Activated naive CD4-positive, alpha-beta T cell treated with anti-CD3 and anti-CD28 coated beads, Interleukin-2, amount 50 U/mL, for 16 hours (primary cell): ENCODE measurements at places on chromosomes 2 and 18.

DNA sequence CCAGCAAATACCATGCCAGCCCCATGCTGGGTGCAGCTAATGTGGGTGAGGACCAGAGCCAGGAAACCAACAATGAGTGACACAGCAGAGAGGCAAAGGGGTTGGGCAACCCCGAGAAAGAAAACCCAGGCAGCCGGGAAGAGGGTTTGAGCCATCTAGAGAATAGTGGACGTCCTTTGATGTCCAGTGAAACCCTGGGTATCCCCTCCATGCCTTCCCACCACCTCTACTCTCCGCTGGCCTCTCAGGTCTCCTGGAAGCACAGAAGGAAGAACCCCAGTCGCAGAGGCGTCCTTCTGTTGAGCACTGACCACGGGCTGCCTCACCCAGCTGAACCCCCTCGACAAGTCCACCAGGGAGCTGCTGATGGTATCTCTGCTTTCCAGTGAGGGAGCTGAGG lies 657.4 kb upstream of the ID2 start:
- no peak for DNase-seq

DNA sequence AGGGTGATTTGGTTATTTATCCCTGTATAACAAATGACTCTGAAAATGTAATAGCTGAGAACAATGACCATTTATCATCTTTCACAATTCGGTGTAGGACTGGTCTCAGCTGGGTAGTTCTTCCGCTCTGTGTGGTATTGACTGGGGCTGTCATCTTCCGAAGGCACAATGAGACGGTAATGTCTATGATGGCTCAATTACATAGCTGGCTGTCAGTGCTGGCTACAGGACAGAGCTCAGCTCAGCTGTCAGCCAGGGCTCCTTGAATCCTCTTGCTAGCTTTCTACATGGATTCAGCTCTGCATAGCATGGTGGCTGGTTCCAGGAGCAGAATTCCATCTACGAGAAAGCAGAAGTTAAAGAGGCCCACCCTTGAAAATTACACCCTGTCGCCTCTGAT lies 483.8 kb downstream of the TDRD15 start:
- no peak for DNase-seq

DNA sequence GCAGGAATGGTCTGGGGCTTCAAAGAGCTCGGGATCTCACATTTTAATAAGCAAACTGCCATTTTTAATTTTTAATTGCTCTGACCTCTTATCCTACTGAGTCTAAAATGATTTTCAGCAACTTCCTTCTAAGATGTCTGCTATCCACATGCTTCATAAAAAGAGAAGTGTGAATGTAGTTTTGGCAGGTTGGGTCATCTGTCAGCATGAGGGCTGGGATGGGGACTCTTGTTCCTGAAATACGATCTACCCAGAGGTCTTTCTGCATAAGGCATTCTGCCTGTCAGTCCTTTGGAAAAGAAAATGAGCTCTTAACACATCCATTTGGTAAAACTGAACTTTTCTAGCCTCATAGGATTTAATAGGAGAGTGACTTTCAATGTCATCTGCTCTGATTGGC lies 252.8 kb upstream of the APCDD1 start:
- no peak for DNase-seq

DNA sequence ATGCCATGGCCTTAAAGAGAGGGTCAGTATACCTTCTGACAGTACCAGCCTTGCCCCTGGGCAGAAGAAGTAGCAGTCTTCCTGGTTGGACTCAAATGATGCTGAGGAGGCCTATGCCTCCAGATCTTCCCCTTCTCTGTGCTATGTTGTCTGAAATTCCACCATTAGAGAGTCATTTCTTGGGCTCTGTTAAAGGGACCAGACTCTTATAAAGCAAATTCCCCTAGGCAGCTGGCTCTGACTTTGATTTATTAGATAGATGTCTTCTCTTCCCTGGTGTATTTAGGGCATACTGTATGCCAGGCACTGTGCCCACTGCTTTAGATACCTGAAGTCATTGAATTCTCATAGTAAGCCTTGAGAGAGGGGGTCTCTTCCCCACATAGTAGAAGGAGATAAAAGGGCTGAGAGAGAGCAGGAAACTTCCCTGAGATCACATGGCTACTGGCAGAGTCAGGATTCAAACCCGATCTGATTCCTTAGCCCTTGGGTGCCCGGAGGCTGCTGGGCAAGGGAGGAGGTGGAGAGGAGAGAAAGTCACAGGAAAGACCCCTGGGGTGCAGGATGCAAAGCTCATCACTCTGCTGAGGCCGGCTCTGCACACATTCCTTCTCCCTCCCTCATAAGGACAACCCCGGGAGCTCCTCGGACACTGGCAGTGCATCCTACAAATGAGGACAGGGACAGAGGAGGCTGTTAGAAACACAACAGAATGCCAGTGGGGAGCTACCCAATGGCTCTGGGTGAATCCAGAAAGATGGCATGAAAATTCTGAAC lies 23.0 kb downstream of the COPS9 start:
- DNase-seq, result no peak

DNA sequence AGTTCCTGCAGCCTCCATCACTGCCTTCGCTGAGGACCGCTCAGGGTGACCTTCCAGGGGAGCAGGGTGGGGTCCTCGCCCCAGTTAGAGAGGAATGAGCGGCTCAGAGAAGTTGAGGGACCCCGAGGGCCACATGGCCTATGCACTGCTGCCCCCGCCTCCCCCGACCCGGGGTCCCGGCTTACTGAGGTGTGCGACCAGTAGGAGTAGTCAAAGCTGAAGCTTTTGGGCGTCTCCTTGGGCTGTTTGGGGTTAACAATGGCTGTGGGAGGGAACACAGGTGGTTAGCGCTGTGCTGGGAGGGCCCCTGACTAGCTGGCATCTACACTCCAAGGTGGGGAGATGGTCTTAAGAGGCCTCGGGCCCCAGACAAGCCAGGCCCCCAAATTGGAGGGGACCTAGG lies 31.0 kb downstream of the KIF1A start:
- DNase-seq, result peak; percentile 6

DNA sequence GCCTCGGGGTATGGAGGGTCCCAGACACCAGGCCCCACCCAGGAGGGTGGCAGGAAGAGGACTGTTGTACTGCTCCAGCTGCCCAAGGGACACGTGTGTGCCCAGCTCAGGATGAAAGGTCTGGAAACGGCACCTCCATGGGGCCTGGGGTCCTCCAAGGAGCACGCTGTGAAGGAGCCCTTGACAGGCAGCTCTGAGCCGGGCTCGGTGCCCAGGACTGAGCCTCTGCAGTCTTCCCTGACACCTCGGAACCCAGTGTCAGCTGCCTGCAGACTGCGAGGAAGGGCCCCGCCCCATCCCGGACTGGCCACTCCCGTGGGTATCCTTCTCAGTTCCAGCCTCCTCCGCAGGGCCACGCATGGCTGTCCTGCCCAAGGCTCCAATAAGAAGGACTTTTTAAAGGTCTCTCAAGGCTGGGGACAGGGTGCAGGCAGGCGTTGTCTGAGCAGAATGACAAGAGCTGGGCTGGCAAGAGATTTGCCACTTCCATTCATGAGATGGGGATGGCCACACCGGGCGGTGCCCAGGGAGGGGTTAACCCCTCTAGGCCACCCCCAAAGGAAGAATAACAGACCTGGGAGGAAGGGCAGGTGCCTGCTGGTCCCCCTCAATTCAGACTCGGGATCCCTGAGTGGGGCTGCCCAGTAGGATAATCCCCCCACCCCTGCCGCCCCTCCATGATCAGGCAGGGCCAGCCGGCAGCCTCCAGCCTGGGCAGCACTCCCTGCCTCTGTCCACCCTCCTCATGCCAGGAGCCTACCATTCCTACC lies 8.9 kb downstream of the ECEL1 start:
- no peak for DNase-seq

- no peak for DNase-seq
Measured at GRCh38 chr2:113134717-113135116, 7.3 kb downstream of the IL1RN start.

DNA sequence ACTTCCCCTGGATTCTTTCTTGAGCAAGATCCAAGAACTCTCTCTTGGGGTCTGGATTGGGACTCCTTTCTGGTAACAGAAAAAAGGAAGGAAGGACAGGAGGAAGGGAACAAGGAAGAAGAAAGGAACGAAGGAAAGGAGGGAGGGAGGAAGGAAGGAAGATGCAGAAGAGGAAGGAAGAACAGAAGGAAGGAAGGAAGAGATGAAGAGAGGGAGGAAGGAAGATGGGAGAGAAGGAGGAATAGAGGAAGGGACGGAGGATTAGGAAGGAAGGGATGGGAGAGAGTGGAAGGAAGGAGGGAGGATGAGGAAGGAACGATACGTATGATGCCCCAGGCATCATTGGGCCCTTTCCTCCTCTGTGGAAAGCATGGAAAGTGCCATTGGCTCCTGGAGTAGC lies 58.6 kb downstream of the CYP26B1 start:
- DNase-seq, result no peak

GRCh38 chr2:128681507-128681906 lies 362.8 kb upstream of the HS6ST1 start:
- no peak for DNase-seq

- no peak for DNase-seq
Measured at GRCh38 chr2:15746703-15747550, 155.3 kb downstream of the DDX1 start.

DNA sequence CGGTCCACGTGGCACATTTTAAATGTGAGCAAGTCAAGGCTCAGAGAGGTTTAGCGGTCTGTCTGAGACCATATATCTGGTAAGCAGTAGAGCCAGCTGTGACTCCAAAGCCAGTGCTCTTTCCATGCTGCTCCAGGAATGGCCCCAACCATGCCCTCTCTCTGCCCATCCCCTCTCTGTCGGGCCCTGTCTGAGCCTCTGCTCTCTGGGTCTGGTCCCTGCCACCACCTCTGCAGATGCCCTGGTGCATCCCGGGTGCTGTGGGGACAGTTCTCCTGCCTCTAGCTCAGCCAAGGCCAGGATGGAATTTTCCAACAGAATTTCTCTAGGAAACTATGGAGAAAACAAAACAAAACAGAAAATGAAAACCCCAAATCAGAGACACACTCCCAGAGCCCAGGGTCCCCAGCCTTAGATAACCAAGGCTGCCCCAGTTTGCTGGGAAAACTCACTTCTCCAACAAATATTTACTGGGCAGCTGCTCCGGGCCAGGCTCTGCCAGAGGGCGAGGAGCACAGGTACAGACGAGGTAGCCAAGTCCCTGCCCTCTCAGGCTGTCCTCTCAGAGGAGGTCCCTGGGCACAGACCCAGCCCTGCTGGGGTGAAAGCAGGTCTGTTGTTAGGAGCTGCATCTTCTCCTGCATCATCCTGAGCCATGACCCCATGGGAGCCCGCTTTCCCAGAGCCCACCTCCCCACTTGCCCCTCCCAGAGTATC lies 9.2 kb downstream of the ADRA2B start:
- DNase-seq, result no peak

GRCh38 chr18:2441544-2441943 lies 129.8 kb downstream of the METTL4 start:
- DNase-seq, result no peak

DNA sequence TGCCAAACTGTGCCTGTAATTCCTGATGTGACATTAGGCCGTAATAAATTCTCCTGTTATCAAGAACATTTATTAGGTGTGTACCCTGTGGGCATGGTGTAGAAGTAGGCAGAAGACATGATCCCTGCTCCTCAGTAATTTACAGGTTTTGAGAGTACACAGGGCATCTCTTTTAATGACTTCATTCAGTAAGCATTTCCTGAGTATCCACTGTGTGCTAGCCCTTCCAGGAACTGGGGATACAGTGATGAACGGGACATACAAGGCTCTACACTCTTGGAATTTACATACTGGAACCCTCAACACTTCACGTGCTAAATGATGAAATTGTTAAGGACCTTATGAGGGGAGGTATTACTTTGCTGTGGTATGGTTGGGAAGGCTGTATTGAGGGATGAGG lies 30.2 kb downstream of the DIS3L2 start:
- DNase-seq, result no peak

DNA sequence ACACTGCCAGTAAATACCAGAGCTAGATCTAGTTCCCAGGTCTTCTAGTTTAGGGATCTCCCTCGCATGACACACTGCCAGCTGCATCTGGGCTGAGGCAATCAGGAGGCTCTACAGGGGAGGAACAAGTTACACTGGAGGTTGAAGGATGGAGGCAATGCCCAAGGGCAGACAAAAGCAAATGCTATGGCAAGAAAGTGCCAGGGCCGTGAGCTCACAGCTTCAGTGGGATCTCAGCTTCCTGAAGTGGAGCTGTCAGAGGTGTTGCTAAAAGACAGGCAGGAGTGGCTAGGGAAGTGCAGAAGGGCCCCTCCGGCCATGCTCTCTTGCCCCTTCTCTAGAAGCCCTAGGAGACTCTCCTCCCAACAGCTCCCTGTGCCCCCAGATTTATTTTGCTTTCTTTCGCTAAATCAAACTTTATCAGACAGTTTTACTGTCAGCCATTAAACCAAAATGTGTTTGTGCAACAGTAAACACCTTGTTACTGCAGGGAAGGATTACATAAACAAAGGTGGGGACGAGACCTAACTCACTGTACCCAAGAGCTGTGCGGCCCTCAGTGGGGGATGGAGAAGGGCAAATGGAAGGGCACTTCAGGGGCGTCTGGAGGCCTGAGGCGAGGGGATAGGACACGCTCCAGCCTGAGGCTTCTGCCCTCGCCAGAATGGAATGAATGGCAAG lies 39.4 kb upstream of the PKDCC start:
- no peak for DNase-seq

- no peak for DNase-seq
Measured at GRCh38 chr2:37852585-37853014, 72.5 kb upstream of the RMDN2 start.

DNA sequence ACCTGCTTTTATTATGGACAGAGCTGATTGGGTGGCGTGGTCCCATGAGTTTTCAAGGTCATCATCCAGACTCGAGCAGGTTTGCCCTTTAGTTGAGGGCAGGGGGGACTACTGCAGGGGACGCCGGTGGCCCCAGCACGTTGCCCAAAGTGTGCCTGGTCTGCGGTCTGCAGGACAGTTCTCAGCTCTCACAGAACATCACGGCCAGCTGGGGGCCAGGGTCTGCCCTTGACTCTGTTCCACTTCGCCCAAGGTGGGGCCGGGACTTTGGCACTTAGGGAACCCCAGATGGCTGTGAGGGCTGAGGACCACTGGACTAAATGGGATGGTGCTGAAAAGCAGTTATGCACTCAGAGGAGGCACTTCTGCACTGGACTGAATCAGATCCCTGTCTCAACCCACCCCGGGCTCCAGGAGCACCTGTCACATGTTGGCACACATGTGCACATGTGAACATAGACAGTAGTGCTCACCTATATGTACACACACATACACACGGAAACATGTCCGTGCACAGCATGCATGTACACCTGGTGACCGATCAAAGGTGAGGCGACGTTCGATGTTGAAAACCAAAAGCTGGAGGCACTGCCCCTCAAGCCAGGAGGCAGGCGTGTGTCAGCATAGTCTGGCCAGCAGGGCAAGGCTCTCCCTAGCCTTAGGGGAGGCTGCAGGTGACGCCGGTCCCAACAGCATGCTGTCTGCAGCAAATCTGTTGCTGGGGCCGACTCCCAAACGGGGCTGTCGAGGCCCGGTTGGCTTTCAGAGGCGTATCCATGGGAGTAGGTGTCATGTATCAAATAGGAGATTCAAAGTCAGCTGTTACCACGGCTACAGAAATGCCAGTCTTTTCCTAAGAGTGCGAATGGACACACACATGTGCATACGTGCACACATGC lies 10.2 kb downstream of the ANO7 start:
- DNase-seq, result no peak
